ENCODE measurements at places on chromosomes 3 and 15. TPM values are rescaled to one million over a fixed set of nuclear protein-coding genes. Genes with fewer than 3 reads are reported as not detected.

- DNase-seq = no peak
Measured at GRCh38 chr3:80439490-80439889, 671.7 kb upstream of the ROBO1 start.

DNA sequence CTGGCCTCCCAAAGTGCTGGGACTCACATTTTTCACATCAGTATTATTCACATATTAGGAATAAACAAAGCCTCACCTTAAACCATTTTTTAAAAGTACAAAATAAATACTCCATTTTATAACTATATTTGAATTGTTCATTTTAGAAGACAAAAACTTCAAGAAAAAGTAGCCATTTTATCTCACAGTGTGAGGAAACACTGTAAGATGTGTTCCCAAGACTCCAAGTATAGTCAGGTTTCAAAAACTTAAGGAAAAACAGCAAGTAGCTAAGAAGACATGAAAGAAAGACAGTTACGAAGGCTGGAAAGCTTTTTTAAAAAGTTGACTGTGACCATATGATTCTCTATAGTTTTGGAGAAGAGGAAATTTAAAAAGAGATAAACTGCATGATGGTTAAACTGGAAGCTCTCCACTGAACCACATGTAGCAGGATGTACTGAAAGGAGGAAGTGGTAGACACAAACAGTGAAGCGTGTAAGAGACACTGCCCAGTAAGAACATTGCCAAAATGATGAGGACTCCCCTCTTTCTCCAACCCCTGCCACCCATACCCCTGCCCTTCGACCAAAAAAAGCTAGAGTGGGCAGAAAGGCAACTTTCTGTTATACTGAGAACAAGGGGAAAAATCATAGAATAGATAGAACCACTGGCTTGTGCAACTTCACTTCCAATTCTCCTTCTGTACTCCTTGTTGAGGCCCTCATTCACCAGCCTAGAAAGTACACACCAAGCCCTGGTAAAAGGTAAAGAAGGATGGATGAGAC lies 6.2 kb upstream of the TMF1 start:
- DNase-seq = no peak

GRCh38 chr3:123807820-123808219 lies 76.3 kb downstream of the MYLK start:
- DNase-seq = peak; percentile 63

DNA sequence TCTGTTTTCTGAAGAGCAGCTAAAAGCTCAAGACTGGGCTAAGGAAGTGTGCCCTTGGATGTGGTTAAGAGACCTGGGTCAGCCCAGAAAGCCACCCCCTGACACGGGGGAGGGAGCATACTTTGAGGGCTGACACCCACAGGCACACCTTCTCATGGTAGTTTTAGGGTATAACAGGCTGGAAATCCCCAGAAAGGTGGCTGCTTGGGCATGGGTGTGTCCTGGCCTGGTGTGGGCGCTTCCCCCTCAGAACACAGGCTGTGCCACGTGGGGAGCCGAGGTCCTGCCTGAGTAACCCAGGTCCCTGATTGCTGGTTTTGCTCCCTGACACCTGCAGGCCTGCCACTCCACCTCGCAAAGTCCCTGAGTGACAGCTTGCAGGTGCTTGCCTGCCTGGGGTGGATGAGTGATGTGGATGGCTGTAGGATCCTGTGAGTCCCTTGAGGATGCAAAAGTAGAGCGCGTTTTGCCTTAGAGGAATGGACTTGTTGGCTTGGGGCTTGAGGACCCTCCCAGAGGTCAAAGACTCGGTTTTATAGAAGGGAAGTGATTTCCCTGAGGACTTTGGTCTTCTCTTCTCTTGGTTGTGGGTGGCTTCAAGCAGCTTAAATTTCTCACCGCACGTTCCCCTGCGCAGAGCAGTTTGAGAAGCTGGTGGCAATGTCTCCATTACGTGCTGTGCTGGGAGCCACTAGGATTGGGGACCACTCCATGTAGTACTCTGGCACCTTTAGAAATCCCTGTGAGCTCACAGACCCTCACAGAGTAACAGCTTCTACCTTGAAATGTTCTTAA lies 94.4 kb downstream of the DNASE1L3 start:
- DNase-seq = no peak

DNA sequence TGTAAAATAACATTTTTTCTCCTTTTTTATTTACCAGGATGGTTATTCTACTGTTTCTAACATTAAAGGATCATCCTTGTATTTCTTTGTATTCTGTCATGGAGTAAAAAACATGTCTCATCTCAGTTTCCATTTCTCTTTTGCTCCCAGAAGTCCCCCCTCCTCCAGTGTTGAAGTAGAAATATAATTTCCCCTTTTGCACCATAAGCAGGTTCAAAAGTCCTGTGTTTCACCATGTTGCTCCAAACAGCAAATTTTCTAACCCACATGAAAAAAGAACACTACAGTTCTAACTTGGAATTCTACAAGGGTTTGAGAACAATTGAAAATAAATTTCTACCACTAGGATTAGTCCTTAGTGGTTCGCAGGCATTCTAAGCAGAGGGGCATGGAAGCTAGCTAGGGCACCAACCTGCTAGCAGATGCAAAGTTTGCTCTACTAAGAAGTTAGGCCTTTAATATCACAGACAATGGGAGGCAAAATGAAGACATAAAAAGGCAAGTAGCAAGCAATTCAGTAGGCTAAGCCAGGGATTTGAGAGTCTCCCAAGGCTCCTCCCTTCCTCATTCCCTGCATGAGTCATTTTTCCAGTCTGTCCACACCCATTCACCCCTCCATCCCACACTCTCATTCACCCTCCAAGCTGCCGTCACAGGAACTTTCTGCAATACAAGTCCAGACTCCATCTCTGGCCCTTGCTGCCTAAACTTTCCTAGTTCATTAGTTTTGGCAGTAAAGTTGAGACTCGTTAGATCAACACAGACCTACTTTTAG lies 2.3 kb upstream of the MBNL1 start:
- DNase-seq = peak; percentile 79

DNA sequence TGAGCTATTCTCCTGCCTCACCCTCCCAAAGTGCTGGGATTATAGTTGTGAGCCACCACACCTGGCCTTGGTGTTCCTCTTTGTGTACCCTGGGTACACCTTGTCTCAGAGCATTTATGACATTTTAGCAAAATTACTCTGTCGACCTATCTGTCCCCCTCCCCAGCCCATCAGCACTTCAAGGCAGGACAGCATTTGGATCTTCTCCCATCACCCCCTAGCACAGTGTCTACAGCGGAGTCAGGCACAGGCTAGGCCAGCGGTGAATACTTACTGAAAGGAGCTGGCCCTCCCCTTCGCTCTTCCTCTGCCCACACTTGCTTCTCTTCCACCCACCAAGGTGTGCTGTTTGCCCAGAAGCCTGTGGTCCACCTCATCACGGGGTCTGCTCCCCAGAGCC lies 20.4 kb upstream of the CLK3 start:
- no peak for DNase-seq

DNA sequence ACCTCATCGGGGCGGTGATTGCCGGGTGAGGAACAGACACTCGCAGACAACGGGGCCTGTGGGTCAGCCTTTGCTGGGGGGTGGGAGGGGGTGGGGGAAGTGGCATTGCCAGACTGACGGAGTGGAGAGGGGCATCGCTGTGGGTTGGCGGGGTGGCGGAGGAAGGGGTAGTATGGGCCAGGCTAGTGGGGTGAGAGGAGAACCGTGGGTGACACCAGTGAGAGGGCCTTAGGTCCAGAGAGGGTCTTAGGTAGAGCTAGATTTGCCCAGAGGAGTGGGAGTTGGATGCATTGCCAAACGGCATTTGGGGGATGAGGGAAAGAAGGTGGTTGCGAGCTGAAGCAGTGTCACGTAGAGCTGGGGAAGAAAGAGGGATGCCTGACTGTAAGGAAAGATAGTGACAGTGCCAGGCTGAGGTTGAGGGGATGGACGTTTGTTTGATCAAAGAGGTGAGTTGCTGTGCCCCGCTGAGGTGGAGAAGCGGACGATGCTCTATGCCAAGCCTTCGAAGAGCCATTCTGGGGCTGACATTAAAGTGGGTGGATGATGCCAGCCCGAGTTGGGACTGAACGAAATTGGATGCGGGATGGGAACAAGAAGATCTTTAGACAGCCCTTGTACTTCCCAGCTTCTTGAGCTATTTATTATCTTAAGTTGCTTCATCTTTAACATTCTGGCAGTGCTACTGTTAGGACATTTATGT lies 572 bp downstream of the DNAJB11 start:
- DNase-seq = no peak

GRCh38 chr15:28097656-28098359 lies 1.3 kb downstream of the OCA2 start:
- peak; percentile 40 for DNase-seq

DNA sequence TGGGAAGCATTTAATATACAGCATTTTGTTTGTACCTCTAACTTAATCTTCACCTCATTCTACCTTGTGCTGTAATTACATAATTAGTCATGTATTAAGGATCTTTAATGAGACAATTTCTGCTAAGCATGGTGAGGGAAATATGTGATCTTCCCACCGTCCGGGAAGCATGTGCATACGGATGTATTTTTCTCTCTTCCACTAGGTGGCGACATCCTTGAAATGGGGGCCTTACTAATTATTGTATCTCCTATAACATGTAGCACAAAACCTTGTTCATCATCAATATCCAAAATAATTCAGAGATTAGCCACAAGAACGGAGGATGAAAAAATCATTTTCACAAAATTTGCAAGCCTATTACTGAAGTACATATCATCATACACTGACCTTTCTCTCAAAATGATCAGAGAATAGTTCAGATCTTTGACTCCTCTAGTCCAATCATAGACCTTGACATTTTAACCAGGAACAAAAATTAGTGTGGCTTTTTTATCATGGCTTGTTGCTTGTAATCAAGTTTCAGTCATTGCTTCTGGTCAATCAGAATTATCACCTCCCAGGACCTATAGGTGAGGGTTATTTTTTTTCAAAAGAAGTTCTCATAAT lies 148.9 kb upstream of the GBE1 start:
- no peak for DNase-seq

DNA sequence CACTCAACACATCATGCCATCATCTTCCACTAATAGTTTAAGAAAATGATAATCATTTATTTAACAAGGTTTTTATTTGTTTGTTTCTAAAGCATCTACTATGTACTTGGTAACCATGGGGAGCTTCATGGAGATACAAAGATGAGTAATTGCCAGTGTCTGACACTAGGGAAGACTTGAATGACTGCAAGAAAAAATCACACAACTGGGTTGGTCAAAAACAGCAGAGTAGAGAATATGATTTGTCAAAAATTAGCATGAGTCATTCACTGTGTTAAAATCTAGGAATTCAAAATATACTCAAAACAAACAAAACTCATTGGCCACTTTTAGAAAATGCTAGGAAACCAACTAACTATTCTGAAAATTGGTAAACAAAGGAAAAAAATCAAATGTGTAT lies 6.3 kb downstream of the BNC1 start:
- DNase-seq = no peak

- no peak for DNase-seq
Measured at GRCh38 chr15:93968773-93969172, 262.6 kb upstream of the MCTP2 start.

GRCh38 chr3:136802481-136802996 lies 16.4 kb upstream of the SLC35G2 start:
- DNase-seq = no peak

- no peak for DNase-seq
Measured at GRCh38 chr3:7740458-7740857, 761.2 kb upstream of the LMCD1 start.

DNA sequence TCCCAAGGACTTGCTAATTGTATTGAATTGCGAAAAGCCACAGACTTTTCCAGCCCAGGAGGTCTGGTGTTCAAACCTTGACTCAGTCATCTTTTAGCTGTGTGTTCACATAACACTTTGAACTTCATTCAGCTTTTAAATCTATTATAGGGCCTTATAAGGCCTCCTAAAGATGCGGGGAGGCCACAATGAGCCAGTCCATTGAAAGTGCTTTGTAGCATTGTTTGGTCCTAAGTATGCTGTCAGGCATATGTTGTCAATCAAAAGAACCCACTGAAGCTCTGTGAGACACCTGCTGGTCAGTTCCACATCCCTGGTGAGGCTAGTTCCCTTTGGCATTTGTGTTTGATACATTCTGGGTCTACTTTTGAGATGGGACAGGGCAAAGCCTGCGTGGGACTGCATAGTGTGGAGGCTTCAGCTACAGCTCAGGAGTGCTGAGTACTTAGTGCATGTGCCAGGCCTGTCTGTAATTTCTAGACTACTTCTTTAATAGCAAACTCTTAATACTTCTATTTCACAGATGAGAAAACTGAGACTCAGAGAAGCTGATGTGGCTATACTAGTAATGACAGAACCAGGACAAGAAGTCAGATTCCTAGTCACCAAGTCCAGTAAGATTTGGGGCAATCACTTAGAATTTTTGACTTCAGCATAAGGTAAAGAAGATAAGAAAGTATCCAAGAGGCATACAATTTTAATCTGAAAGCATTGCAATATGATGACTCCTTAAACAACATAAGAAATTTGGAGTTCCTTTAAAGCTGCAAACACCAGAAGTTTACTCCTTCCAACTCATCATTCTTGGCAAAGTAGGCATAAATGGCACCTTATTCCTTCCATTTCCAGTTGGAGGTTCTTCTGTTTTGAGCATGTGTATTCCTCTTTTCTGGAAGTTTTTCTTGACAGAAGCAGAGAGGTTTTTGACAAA lies 213.0 kb downstream of the PDCD6IP start:
- DNase-seq = no peak

- DNase-seq = no peak
Measured at GRCh38 chr3:33035596-33035995, 61.4 kb downstream of the GLB1 start.

- no peak for DNase-seq
Measured at GRCh38 chr3:33915796-33916546, 117.5 kb downstream of the PDCD6IP start.

DNA sequence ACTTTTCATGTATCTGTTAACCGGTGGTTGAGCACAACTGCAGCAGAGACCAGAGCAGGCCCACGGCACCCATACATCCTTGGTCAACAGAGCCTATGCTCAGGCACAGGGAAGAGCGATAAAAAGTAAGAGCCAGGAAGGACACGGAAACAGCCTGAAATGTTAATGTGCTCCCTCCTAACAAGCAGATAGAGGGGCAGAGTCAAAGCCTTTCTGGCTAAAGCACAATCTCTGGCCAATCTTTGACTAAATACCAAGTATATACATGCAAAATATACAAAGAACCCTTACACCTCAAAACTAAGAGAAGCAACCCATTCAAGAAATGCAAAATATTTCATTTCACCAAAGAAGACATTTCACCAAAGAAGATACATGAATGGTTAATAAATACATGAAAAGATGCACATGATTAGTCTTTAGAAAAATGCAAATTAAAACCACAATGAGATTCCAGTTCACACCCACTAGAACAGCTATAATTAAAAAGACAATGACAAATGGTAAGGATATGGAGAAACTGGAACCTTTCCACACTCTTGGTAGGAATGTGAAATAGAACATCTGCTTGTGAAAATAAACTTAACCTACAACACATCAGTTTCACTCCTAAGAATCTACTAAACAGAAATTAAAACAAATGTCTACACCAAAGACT lies 88.0 kb downstream of the OSBPL10 start:
- no peak for DNase-seq

SERPINI2 gene
- total RNA-seq = not detected

C3orf49 gene
- total RNA-seq = not detected

GOLGA6L4 gene
- 9.4 TPM for total RNA-seq

FANCD2OS gene
- total RNA-seq = not detected

CHST13 gene
- total RNA-seq = 0.89 TPM

IQCF5 gene
- total RNA-seq = not detected

SCN11A gene
- 0.71 TPM for total RNA-seq
